ENCODE measurements at places on chromosomes 12 and 14. TPM values are rescaled to one million over a fixed set of nuclear protein-coding genes. Genes with fewer than 3 reads are reported as not detected.

The CARMIL3 gene
- 0.39 TPM for total RNA-seq

The PLA2G1B gene
- total RNA-seq, result 34.9 TPM

DNA sequence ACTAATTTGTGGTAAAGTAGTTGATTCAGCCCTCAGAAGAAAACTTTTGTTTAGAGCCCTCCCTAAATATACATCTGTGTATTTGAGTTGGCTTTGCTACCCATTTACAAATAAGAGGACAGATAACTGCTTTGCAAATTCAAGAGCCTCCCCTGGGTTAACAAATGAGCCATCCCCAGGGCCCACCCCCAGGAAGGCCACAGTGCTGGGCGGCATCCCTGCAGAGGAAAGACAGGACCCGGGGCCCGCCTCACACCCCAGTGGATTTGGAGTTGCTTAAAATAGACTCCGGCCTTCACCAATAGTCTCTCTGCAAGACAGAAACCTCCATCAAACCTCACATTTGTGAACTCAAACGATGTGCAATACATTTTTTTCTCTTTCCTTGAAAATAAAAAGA is 2.7 kb downstream of the FZD10 start:
- no peak for DNase-seq

DNA sequence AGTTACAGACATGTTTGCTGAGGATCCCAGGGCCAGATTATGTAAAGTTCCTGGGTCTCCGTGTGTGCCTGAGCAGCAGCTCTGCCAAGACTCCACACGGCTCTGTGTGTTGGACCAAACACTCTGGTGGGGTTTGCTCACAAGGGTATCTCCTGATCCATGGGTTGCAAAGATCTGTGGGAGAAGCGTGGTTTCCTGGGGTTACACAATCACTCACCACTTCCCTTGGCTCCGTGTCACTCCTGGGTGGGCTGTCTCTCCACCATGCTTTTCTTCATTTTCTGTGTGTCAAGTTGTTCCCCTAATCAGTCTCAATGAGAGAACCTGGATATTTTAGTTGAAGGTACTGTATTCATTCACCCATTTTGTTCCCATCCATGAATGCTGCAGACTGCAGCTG is 1088.8 kb downstream of the FSCB start:
- DNase-seq, result no peak

GRCh38 chr12:63912651-63913050 is 68.2 kb downstream of the SRGAP1 start:
- DNase-seq, result no peak

- no peak for DNase-seq
Measured at GRCh38 chr12:59069516-59069915, 149.2 kb upstream of the LRIG3 start.
